Activated naive CD8-positive, alpha-beta T cell treated with anti-CD3 and anti-CD28 coated beads for 36 hours (primary cell): ENCODE measurements at places on chromosomes 11 and 22.

DNA sequence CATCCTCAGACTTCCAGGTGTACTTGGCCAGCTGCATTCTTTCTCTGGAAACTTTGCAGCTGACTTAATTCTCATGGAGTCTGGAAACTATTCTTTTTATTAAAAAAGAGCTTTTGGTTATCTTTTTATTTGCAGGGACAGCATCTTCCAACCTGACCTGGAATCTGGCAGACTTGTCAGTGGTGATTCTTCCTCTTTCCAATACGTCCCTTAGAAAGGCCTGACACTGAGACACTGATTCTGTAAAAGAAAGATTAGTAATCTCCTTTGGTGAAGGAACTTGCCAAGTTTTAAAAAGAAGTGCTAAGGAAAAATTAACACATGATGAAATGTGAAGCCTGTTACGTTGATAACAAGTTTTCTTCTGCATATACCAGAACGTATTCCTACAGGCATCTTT lies 440.9 kb upstream of the RAG2 start:
- H3K27ac ChIP-seq: no peak overlapping the region
- DNase-seq: no peak
- H3K4me3 ChIP-seq: no peak overlapping the region
- no peaks in the 10 kb centered on the region for H3K4me1 ChIP-seq
- no peaks in the 10 kb centered on the region for H3K27me3 ChIP-seq
- no peaks in the 10 kb centered on the region for H3K36me3 ChIP-seq

- no peak for DNase-seq
- H3K4me3 ChIP-seq: no peak overlapping the region
- no peaks in the 10 kb centered on the region for H3K36me3 ChIP-seq
Observed at GRCh38 chr11:3338569-3339339, 40.2 kb downstream of the ZNF195 start.

DNA sequence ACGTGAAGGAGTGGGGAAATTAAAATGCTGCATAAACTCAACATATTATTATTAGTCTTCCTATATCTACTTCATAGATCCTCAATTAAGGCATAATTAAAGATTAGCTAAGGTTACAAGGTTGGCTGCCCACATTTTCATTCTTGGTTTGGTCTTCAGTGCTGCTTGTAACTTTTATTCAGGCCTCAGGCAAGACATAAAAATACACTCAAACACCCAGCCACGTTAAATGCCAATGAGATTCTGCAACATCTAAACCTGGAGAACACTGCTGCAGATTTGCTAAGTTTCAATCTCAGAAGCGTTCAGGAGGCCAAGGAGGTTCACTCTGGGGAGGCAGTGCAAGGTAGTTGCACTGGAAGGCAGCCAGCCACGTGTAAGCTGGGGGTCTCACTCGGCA lies 358.7 kb upstream of the NARS2 start:
- no peaks in the 10 kb centered on the region for H3K36me3 ChIP-seq
- no peaks in the 10 kb centered on the region for H3K4me1 ChIP-seq
- H3K27ac ChIP-seq: no peak overlapping the region
- no peak for DNase-seq
- H3K4me3 ChIP-seq: no peak overlapping the region
- H3K27me3 ChIP-seq: peaks cover 12% of the 10 kb centered on the region

- no peaks in the 10 kb centered on the region for H3K36me3 ChIP-seq
- DNase-seq: no peak
- H3K4me3 ChIP-seq: no peak overlapping the region
- H3K27ac ChIP-seq: no peak overlapping the region
Observed at GRCh38 chr11:12103411-12104225, 6.8 kb upstream of the MICAL2 start.

GRCh38 chr11:12506404-12506921 lies 129.1 kb downstream of the PARVA start:
- DNase-seq: no peak
- H3K27me3 ChIP-seq: no peaks in the 10 kb centered on the region
- H3K4me3 ChIP-seq: no peak overlapping the region
- no peaks in the 10 kb centered on the region for H3K4me1 ChIP-seq

DNA sequence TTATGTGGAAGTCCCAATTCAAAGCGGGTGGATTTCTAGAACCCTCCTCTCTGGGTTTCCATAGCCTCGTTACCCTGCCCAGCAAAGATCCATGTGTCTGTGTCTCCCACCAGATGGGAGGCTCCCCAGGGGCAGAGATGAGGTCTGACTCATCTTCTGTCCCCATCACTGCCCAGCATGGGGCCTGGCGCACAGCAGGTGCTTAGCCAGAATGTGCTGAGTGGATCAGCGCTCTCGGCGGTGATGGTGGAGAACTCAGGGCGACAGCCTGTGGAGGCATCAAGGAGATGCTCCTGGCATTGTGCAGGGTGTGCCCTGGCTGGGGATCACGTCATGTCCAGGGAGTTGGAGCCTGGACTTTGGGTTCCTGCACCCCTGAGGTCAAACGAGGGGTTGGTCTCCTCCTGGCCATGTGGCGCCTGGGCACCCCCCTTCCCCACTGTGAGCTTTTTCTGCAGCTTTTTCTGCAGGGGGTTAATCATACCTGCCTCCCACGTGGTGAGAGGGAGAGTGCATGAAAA lies 46.1 kb upstream of the RFPL3 start:
- H3K36me3 ChIP-seq: no peaks in the 10 kb centered on the region
- H3K4me3 ChIP-seq: no peak overlapping the region
- peaks cover 28% of the 10 kb centered on the region for H3K27me3 ChIP-seq
- no peaks in the 10 kb centered on the region for H3K4me1 ChIP-seq

GRCh38 chr11:13205486-13205885 lies 72.1 kb upstream of the BMAL1 start:
- no peaks in the 10 kb centered on the region for H3K36me3 ChIP-seq
- no peaks in the 10 kb centered on the region for H3K27me3 ChIP-seq
- no peak overlapping the region for H3K27ac ChIP-seq
- H3K4me3 ChIP-seq: no peak overlapping the region

- H3K36me3 ChIP-seq: no peaks in the 10 kb centered on the region
- H3K4me1 ChIP-seq: no peaks in the 10 kb centered on the region
- no peak for DNase-seq
- H3K4me3 ChIP-seq: no peak overlapping the region
- H3K27ac ChIP-seq: no peak overlapping the region
Observed at GRCh38 chr22:43859176-43859575, 3.1 kb downstream of the SULT4A1 start.

GRCh38 chr22:35966314-35967045 lies 62.1 kb downstream of the RBFOX2 start:
- no peaks in the 10 kb centered on the region for H3K4me1 ChIP-seq
- H3K4me3 ChIP-seq: no peak overlapping the region
- no peak for DNase-seq
- H3K27ac ChIP-seq: no peak overlapping the region
- H3K27me3 ChIP-seq: peaks cover 5% of the 10 kb centered on the region

DNA sequence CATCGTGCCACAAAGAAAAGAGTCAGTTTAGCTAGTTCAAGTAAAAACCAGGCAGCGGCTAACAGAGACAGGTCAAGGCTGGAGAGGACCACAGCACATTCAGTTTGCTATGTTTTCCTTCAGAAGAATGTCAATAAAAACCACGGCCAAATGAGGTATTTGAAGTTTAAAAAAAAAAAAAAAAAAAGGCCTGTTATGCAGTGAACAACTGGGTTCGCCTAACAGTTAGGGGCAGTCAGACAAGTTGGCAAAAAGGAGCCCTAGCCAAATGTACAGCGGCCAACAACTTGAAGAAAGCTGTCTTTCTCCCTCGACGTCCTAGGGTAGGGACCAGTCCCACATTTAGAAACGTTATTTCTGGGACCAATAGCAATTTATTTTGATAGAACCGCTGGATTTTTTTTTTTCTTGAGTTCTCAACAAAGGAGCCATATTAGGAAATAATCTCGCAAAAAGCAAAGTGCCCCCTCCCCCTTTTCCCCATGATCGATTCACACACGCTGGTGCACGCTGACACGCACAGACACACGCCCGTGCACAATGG lies 237.8 kb downstream of the TTC28 start:
- H3K27ac ChIP-seq: peak overlapping the region; percentile 66
- H3K4me3 ChIP-seq: peak overlapping the region; percentile 70
- no peaks in the 10 kb centered on the region for H3K36me3 ChIP-seq
- H3K27me3 ChIP-seq: peaks cover 5% of the 10 kb centered on the region
- no peak for DNase-seq

DNA sequence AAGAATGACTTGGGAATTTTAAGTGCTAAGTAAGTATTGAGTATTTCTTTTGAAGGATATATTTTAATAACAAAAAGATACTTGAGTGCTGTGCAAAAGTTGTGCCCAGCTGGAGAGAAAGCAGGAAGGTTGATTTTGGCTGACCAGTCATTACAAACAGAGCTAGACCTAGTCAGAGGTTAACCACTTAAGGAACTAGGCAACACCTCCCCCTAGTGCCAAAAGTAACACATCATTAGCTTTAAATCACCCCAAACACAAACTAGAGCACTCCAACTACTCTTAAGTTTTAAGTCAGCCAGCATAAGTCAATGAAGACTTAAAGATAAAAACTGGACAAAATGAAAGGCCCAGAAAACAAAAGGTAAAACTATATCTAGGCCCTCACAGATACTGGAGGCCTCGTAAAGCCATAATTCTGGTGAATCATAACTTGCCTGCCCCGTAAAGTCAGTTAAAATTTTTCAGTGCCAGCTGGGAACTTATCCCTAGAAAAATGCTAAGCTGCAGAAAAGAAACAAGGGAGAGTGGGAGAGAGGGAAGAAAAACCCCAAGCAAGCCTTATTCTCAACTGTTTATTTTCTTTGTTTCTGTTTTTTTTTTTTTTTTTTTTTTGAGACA lies 4.6 kb downstream of the TMEM9B start:
- peak overlapping the region; percentile 23 for H3K27ac ChIP-seq
- H3K4me3 ChIP-seq: no peak overlapping the region

DNA sequence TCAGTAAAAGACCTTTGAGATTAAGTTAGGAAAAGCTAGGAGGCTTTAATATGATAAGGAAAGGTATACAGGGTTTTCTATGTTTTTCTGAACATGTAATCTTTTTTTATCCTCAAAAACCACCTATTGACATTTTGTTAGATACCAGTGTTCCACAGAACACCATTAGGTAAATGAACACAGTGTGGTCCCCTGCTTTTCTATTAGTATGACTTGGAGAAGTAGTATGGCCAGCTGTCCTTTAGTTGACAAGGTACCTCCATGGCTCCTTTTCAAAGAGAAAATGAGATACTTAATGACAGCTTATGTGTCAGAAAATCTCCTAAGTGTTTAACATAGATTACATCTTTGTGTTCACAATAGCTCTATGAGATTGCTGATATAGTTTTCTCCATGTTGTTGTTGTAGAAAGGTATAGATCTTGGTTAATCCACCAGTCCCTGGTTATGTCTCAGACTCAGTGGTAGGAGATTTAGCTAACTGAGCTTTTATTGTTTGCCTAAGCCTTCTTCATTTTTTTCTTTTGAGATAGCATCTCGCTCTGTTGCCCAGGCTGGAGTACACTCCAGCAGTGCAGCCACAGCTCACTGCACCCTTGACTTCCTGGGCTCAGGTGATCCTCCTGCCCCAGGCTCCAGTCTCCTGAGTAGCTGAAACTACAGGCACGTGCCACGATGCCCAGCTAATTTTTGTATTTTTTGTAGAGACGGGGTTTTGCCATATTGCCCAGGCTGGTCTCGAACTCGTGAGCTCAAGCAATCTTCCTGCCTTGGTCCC lies 46.0 kb downstream of the STIM1 start:
- H3K36me3 ChIP-seq: peaks cover 2% of the 10 kb centered on the region
- no peak overlapping the region for H3K27ac ChIP-seq
- peaks cover 57% of the 10 kb centered on the region for H3K4me1 ChIP-seq

DNA sequence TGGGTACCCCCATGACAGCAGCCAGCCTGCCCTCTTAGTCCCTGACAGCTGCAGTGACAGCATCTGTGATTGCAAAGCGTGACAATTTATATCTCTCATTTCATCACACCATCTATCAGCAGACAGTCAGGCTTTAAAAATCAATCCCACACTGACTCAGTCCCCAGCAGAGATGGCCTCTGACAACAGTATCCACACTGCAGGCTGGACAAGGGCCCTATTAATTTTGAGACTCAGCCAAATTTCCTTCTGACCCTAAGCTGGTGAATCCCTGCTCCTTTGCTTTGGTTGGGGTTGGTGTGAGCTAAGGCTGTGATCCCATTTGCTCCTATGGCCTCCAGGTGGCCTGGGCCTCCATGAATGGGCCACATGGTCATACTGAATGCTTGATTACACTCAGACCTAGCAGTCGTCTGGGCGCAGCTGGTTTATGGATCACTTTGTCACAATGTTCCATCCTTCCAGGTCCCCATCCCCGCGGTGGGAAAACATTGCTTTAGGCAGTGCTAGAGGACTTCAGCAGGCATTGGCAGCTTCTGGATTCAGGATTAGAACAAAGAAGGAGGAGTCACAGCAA lies 68.2 kb upstream of the B3GAT1 start:
- H3K36me3 ChIP-seq: no peaks in the 10 kb centered on the region
- H3K4me1 ChIP-seq: no peaks in the 10 kb centered on the region
- no peak overlapping the region for H3K4me3 ChIP-seq

DNA sequence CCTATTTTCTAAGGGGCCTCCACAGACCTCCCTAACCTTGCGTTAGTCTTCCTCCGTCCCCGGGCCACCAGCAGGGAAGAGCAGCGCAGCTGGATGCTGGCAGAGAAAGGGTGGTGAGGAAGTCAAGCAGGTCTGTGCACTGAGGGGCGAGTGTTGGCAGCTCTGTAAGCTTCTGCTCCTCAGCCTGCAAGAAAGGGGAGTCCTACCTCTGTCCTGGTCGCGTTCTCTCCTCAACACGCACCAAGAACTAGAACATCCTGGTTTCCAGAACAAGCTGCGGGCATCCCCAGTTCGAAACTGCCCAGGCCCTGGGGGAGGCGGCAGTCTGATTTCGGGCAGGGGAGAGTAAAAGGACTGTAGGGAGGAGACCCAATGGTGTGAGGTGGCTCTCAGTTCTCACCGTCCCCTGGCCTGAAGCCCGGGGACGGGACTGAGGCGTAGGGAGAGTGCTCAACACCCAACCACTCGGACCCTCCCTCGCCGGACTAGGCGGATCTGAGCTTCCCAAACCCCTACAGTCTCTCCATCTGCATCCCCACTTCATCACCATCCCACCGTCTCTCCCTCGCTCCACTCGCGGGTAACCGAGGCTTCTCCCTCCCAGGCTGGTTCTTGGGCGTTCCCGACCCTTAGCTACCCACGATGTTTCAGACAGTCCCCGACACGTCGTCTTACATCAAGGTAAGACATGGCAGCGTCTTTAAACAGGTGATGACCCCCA lies 7.7 kb upstream of the FLI1 start:
- peaks cover 3% of the 10 kb centered on the region for H3K36me3 ChIP-seq
- H3K27ac ChIP-seq: no peak overlapping the region
- H3K4me1 ChIP-seq: peaks cover 40% of the 10 kb centered on the region
- no peak for DNase-seq

DNA sequence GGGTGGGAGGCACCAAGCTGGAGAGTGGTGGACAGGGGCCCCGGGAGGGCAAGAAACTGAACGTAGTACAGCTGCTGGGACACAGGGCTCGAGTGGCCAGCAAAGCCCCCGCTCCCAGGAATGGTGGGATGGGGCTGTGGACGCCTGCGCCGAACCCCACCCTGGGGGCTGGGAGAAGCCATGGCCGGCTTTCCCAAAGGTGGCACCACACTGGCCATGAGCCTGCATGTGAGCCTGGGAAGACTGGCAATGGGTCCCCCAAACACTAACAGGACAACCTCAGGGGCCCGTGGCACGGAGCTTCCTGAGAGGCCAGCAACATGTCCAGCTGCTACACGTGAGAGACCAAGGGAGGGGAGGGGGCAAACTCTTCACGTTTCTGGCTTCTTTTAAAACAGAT lies 4.0 kb downstream of the ALG12 start:
- H3K27me3 ChIP-seq: no peaks in the 10 kb centered on the region
- H3K36me3 ChIP-seq: peaks cover 2% of the 10 kb centered on the region
- H3K4me3 ChIP-seq: no peak overlapping the region
- DNase-seq: no peak
- H3K27ac ChIP-seq: no peak overlapping the region
